ENCODE measurements at places on chromosomes 4 and X. TPM values are rescaled to one million over a fixed set of nuclear protein-coding genes. Genes with fewer than 3 reads are reported as not detected.

Gene PPP1R2C
- total RNA-seq: not detected

Gene RGN
- 5.8 TPM for total RNA-seq

Gene SLC9B1
- 3.7 TPM for total RNA-seq

Gene ANAPC10
- 41.8 TPM for total RNA-seq

Gene RAB33A
- 22.6 TPM for total RNA-seq

Gene SPP1
- total RNA-seq: 401 TPM

Gene TRIML2
- not detected for total RNA-seq

Gene SNCA
- 158 TPM for total RNA-seq
